ENCODE measurements at places on chromosomes 6 and 20. TPM values are rescaled to one million over a fixed set of nuclear protein-coding genes. Genes with fewer than 3 reads are reported as not detected.
A peak's percentile ranks its signal among the peaks of the same experiment; 100 is the strongest.

- peak; percentile 95 for DNase-seq
- H3K27ac ChIP-seq = peak overlapping the region; percentile 30
- peak overlapping the region; percentile 27 for H3K4me3 ChIP-seq
- H3K36me3 ChIP-seq = no peaks in the 10 kb centered on the region
- H3K4me1 ChIP-seq = peaks cover 21% of the 10 kb centered on the region
- H3K27me3 ChIP-seq = no peaks in the 10 kb centered on the region
Measured at GRCh38 chr6:105587349-105588122, 184.7 kb upstream of the PREP start.

- no peak overlapping the region for H3K27ac ChIP-seq
- H3K27me3 ChIP-seq = no peaks in the 10 kb centered on the region
- H3K4me1 ChIP-seq = no peaks in the 10 kb centered on the region
Measured at GRCh38 chr6:12174878-12175277, 115.3 kb upstream of the EDN1 start.

GRCh38 chr6:57013521-57013926, 33.0 kb upstream of the KIAA1586 start:
- no peaks in the 10 kb centered on the region for H3K36me3 ChIP-seq
- peaks cover 9% of the 10 kb centered on the region for H3K4me1 ChIP-seq
- DNase-seq = peak; percentile 79
- no peak overlapping the region for H3K4me3 ChIP-seq
- no peak overlapping the region for H3K27ac ChIP-seq

- no peaks in the 10 kb centered on the region for H3K27me3 ChIP-seq
- no peak overlapping the region for H3K4me3 ChIP-seq
- H3K4me1 ChIP-seq = no peaks in the 10 kb centered on the region
- no peak overlapping the region for H3K27ac ChIP-seq
- DNase-seq = no peak
- no peaks in the 10 kb centered on the region for H3K36me3 ChIP-seq
Measured at GRCh38 chr6:90175627-90176538, 120.8 kb downstream of the BACH2 start.

DNA sequence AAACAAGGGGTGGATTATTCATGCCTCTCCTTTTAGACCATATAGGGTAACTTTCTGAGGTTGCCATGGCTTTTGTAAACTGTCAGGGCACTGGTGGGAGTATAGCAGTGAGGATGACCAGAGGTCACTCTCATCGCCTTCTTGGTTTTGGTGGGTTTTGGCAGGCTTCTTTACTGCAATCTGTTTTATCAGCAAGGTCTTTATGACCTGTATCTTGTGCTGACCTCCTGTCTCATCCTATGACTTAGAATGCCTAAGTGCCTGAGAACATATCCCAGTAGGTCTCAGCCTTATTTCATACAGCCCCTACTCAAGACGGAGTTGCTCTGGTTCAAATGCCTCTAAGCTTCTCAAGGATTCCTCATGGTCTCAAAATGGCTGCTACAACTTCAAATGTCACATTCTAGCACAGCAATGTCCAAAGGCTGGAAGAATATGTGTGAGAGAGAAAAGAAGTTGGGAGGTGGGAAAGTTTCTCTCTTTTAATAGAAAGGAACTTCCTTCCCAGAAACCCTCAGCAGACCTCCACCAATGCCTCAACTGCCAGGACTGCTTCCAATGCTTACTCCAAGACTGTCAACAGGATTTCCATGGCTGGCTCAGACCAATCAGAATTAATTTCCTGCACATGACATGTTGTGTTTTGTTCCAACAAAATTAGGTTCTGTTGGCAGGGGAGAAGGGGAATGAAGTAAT, 46.6 kb upstream of the SLC9A8 start:
- H3K4me1 ChIP-seq = peaks cover 9% of the 10 kb centered on the region
- H3K27me3 ChIP-seq = no peaks in the 10 kb centered on the region
- no peak for DNase-seq
- no peaks in the 10 kb centered on the region for H3K36me3 ChIP-seq

HCRTR2 gene
- 0.36 TPM for total RNA-seq

USP49 gene
- 5.5 TPM for total RNA-seq

CCN2 gene
- 1,253 TPM for total RNA-seq

THEMIS gene
- total RNA-seq = 0.07 TPM

Measured in astrocyte (in vitro differentiated cells and primary cell).